ENCODE measurements at places on chromosomes 5 and 9.

GRCh38 chr5:180311216-180311615, 19.3 kb upstream of the MAPK9 start:
- DNase-seq: no peak

GRCh38 chr9:38727497-38728001, 7.6 kb upstream of the FAM240B start:
- peak; percentile 21 for DNase-seq

GRCh38 chr5:172531704-172532026, 77.3 kb upstream of the SH3PXD2B start:
- no peak for DNase-seq

GRCh38 chr9:114039484-114039883, 38.6 kb downstream of the AMBP start:
- no peak for DNase-seq

- DNase-seq: peak; percentile 85
These were observed 39.8 kb downstream of the POLK start for GRCh38 chr5:75551471-75551870.

- no peak for DNase-seq
These were observed 1248.0 kb upstream of the C9orf72 start for GRCh38 chr9:28821240-28821639.

DNA sequence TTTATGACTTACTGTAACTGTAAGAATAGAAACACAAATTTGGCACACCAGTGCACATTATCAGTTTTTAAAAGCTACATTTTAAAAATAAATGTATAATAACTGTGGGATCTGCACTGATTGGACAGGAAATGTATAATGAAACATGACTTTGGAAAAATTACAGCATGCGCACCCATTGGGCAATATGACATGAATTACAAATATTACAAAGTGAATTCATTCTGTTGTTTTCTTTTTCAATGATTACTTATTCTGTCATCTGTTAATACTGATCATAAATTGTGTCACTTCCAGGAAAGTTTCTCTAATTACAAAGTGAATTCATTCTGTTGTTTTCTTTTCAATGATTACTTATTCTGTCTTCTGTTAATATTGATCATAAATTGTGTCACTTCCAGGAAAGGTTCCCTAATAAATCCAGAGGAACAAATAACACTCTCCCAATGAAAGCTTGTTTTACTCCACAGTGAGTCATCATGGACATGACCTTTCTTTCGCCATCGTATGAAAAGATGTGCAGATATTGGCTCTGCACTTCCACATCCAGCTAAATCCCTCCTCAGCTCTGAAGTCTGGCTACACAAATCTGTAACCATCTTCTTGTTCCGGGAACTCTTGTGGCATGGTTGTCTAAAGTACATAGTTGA, 297.0 kb upstream of the HAPLN1 start:
- peak; percentile 38 for DNase-seq

- DNase-seq: no peak
These were observed 1716.4 kb downstream of the EFNA5 start for GRCh38 chr5:105954341-105954740.

DNA sequence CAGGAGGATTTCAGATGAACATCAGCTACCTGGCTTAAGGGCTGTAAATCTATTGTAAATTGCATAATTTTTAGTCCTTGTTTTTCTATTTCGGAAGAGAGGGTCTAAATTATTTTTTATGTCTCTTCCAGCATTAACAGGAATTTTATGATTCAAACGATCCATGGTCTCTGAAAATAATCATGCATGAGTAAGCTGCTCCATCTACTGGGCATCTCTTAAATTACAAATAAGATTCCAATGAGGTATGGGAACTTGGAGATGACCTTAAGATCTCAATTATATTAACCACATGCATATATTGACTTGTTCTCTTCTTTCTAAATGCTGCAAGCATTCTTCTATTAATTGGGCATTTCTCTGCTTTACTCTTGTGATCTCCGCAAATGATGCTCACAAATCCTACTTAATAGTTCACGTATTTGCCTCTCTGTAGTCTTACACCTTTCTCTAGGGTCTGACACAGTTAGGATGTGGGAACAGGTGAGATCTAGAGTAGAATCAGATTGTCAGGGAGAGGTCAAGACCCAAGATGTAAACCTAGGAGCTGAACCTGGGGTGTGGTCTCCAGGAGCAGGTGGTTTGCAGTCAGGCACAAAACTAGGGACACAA, 86.9 kb downstream of the NUDT12 start:
- DNase-seq: peak; percentile 65

DNA sequence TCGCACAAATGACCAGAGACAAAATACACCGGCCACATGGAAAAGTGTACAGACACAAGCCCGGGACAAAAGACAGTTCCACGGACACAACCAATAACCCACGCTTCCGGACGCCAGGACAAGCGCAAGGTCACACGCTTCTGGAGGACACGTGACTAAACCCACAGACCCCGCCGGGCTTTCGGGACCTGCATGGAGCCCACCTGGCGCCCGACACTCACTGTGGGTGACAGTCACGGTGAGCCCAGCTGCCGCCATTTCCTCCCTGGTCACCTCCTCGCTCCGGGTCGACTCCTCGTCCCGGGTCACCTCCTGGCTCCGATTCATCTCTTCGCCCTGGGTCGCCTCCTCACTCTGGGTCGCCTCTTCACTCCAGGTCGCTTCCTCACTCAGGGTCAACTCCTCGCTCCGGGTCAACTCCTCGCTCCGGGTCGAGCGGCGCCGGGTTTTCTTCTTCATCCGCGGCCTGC, 470 bp downstream of the BAG1 start:
- peak; percentile 25 for DNase-seq

- peak; percentile 72 for DNase-seq
These were observed 44.0 kb upstream of the SVEP1 start for GRCh38 chr9:110623462-110624025.

GRCh38 chr5:135859641-135860040, 25.2 kb downstream of the SLC25A48 start:
- no peak for DNase-seq

DNA sequence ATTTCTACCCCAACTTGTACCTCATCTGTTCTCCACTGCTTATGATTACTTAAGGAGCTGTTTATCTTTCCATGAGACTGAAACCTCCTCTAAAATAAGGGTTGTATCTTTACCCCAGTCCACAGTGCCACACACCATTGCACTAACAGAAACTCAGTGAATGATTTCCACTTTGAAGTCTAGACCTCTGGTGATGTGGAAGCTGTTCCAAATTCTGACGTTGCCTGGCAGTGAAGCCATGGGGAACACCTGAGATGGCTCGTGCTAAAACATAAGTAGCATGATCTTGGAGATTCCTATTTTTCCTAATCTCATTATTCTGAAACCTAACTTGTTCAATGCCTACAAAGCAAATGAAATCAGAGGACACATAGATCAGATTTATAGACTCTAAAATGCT, 583.2 kb downstream of the EBF1 start:
- DNase-seq: no peak

GRCh38 chr5:51225789-51226742, 157.2 kb upstream of the ISL1 start:
- no peak for DNase-seq

DNA sequence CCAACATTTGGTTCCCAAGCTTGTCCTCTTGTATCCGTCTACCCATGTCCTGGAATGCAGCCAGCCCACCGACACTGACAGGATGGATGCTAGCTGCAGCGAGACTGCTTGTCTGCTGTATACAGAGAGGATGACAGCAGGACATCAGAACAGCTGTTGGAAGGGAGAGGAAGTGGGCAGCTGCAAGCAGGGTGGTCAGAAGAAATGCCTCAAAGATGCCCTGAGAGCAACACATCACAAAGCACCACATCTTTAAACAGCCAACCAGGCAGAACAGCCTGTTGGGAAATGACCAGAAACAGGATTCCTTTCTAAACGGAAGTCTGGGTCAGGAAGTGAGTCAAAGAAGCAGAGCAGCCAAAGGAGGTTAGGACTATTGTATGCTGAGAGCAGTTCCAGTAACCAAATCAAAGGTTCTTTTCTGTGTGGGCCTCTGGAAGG, 219.1 kb downstream of the NDUFS4 start:
- DNase-seq: peak; percentile 47

- DNase-seq: no peak
These were observed 37.6 kb upstream of the GGTA1 start for GRCh38 chr9:121537283-121537682.

GRCh38 chr5:128213340-128213739, 129.8 kb downstream of the SLC12A2 start:
- peak; percentile 81 for DNase-seq

GRCh38 chr5:153752890-153753289, 262.4 kb downstream of the GRIA1 start:
- DNase-seq: peak; percentile 21

DNA sequence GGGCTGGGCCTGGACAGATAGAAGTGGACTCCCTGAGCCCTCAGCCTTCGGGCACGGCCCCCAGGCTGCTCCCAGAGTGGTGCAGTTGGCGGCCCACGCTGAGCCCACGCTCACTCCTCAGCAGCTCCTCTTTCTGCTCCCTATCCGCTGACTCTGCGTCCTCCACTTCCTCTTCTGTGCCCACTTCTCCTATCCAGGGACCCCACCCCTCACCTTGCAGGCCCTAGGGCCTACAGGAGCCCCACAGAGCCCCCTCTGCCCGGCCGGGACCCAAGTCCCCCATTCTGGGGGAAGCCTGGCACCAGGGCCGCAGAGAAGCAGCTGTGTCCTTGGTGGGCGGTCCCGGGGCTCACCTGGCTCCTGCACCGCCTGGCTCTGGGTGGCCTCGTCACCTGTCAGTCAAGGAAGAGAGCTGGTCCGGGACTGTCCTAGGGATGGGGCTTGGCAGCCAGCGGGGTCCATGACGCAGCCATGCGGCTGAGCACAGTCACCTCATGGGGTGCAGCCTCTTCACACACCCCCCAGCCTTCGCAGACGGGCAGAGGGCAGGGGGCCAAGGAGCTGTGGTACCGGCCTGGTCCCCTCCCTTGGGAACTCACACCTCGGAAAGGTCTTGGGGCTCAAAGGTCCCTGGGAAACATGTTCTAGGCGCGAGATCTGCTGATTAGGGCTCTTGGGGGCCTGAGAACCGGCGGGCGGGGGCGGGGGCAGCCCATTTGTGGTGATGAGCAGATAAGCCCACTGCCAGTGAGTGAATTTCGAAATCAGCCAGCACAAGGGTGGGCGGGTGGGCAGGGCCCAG, 5.4 kb upstream of the NRARP start:
- DNase-seq: no peak

DNA sequence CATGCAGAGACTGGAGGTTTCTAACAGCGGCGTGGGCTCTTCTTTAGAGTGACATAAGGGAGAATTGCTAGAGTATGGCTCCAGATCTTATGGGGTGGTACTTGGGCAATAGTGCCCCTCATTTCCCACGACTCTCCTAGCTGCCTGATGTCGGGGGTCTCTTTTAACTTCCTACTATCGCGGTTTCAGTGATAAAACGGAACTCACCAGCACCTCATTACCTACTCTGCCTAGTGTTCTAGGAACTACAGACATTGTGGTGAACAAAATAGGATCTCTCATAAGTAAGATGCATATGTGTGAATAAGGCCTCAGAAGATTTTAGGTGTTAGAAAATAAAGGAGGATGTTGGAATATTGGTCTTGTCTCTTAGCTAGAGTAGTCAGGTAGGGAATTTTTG, 1.1 kb downstream of the ICE1 start:
- DNase-seq: no peak

DNA sequence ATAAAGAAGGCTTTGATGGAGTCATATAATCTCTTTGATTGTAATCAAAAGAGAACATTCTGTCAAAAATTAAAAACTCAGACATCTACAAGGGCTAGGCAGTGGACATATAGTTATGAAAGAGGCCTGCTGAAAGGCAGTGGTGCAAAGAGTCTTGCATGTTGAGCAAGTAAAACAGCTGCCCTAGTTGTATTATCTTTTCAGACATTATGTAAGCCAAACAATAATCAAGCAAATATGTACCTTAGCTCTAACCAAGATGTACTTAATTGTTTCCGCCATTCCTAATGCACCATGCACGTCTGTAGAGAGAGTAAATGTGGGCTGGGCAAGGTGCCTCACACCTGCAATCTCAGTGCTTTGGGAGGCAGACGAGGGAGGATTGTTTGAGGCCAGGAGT, 14.3 kb downstream of the GAPT start:
- no peak for DNase-seq

GRCh38 chr9:8256880-8257279, 457.3 kb upstream of the DMAC1 start:
- DNase-seq: no peak

GRCh38 chr5:41809128-41809527, 61.1 kb downstream of the OXCT1 start:
- no peak for DNase-seq

- DNase-seq: peak; percentile 95
These were observed 1.6 kb upstream of the NR4A3 start for GRCh38 chr9:99819856-99820684.

DNA sequence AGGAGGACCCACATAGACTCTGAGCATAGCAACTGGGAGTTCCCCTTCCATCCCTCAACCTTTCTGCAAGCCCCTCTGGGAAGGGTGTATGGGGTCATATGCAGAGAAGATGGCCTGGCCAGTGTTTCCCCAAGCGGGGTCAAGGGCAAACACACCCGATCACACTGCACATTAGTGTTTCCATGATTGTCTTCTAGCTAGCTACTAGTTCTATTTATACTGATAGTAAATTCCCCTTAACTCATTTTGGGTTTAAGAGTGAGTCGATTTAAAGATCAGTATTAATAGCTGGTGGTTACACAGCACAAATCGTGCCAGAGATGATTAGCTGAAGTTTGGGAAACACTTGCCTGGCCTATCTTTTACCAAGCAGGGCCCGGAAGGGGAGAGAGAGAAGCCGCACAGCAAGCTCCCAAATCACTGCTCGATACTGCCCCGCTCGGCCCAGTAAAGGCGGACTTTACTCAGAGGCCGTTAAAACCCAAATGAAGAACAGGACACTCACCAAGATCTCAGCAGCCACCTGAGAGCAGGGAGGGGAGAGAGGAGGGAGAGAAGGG, 29.4 kb upstream of the TNIP1 start:
- no peak for DNase-seq

- DNase-seq: no peak
These were observed 5.7 kb downstream of the QSOX2 start for GRCh38 chr9:136239983-136240330.

- DNase-seq: peak; percentile 77
These were observed 38.4 kb downstream of the EGR1 start for GRCh38 chr5:138503487-138504270.

DNA sequence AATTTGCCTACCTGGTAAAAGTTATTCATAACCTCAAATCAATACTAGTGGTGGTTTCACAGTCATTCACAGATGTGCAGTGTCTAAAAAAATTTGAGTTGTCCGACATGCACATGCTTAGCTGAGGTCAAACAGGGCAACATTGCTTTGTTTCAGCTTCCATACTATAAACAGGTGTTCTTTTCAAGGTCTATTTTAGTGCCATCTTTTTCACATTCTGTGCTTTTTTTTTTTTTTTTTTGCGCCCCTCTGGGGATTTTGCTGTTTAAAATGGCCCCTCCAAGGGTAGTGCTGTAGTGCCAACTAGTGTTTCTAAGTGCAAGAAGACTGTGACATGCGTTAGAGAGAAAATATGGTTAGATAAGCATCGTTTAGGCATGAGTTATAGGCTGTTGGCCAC, 14.5 kb downstream of the PHAX start:
- DNase-seq: no peak

DNA sequence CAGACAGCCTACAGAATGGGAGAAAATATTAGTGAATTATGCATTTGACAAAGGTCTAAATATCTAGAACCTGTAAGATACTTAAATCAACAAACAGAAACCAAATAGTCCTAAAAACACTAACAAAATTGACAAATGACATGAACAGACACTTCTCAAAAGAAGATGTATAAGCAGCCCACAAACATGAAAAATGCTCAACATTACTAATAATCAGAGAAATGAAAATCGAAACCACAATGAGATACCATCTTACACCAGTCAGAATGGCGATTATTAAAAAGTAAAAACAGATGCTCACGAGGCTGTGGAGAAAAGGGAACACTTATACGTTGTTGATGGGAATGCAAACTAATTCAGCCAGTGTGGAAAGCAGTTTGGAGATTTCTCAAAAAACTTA, 1186.8 kb downstream of the DTWD2 start:
- DNase-seq: no peak
